ENCODE measurements at places on chromosomes 4 and X. TPM values are rescaled to one million over a fixed set of nuclear protein-coding genes. Genes with fewer than 3 reads are reported as not detected.

GRCh38 chrX:152139589-152139988 lies 1.2 kb upstream of the MAGEA10 start:
- DNase-seq: no peak

DNA sequence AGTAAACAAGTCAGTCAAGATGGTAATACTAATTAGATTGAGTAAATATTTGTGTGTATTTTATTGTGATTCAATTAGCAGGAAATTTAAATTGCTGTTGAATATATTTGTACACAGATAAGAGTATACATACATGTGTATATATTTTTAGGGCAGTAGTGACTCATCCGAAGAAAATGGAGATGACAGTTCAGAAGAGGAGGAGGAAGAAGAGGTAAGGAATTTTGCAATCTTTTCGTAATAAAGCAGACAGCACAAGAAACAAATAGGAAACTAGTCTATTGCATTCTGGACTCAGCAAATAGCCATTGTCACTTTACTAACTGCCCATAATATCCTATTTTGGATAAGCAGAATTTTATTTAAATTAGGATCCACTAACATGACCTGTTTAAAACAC lies 6.6 kb downstream of the IBSP start:
- DNase-seq: no peak

DNA sequence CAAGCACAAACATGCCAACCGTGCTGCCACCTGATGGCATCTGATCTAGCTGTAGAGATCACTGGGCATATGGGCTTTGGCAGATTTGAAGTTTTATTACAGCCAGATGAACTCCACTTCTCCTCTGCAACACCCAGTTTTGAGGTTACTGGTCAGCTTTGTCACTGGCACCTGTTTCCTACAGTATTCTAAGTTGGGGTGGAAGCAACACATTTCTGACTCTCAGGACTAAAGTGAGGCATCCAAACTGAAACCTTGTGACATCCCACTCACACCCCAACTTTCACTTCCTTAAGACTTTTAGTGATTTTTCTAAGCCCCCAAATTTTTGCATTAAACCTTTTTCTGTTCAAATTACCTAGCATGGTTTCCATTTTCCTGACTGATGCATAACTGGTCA lies 115.1 kb upstream of the PCDH18 start:
- no peak for DNase-seq

DNA sequence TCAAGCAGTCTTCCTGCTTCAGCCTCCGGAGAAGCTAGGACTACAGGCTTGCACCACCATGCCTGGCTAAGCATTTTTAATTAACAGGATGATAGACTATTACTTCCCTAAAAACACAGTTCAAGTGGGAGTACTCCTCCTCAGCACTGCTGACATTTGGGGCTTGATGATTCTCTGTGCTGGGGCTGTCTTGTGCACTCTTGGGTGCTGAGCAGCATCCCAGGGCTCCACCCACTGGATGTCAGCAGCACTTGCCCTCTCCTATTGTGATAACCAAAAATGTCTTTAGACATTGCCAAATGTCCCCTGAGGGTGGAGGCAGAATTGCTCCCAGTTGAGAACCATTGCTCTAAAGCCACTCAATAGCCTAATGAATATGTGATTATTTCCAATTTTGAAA lies 60.4 kb downstream of the CLCN4 start:
- DNase-seq: peak; percentile 61

DNA sequence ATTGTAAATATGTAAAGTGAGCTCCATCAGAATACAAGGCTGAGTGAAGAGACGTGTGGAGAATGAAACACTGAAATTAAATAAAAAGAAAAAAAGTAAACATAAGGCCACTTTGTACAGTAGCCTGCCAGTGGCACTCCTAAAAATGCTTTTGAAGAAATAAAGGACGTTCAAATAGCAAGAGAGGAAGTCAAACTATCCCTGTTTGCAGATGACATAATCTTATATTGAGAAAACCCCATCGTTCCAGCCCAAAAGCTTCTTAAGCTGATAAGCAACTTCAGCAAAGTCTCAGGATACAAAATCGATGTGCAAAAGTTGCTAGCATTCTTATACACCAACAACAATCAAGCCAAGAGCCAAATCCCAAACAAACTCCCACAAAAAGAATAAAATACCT lies 24.2 kb downstream of the RASSF6 start:
- DNase-seq: no peak

DNA sequence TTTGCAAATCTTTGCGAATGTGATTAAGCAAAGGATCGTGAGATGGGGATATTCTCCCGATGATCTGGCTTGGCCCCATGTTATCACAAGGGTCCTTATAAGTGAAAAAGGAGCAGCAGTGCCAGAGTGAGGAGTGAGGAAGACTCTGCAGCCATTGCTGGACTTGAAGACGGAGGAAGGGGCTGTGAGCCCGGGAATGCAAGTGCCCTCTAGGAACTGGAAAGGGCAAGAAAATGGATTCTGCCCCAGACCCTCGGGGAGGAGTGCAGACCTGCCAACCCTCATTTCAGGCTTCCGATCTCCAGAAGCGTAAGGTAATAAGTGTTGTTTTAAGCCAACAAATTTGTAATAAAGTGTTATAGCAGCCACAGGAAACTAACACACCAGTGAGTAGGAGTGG lies 76.3 kb downstream of the EVC start:
- no peak for DNase-seq

GRCh38 chr4:5988086-5988845 lies 30.0 kb downstream of the C4orf50 start:
- DNase-seq: no peak

GRCh38 chrX:3518870-3519269 lies 172.4 kb upstream of the MXRA5 start:
- peak; percentile 55 for DNase-seq

- DNase-seq: no peak
Measured at GRCh38 chr4:88897180-88897579, 159.8 kb downstream of the FAM13A start.

GNRHR gene
- not detected for total RNA-seq

DNA sequence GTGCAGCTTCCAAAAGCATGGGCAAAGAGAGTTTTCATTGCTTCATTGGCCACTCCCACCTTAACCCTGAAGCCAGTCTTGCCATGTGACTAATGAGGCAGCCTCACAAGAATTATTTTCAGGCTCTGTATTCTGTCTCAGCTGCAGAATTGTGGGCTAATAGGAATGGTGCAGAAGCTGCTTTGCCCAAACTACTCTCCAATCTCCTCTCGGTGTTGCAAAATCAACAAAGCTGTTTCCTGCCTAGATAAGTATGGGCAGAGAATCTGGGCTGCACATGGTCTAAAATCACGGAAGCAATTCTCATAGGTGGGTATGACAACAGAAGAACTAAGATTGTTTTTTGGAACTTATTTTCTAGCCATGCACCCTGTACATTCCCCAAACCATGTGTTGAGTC lies 31.4 kb downstream of the PPP1R2C start:
- no peak for DNase-seq

- DNase-seq: no peak
Measured at GRCh38 chr4:25535278-25535677, 120.4 kb upstream of the SLC34A2 start.

DNA sequence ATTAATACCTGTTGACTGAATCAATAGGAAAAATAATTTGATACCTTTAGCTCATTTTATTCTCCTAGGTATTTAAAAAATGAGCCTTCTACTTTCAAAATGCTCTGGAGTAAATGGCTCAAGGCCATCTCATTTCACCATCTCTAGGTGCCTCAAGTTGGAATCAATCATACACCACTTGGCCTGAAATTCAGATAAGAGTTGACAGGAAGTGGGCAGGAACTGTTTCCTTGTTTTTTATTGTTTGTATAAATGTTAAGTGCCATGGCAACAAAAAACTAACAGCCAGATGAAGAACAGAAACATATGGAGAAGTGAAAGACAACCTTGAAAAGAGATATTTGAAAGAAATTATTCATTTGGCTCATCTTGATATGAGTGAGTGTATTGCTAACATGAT lies 12.4 kb downstream of the LIMCH1 start:
- DNase-seq: no peak

SPANXA2 gene
- not detected for total RNA-seq

GRCh38 chr4:38805530-38806145 lies 1.0 kb upstream of the TLR1 start:
- DNase-seq: no peak

GRCh38 chrX:10600479-10600878 lies 19.9 kb downstream of the MID1 start:
- no peak for DNase-seq

MID2 gene
- 6.4 TPM for total RNA-seq

GRCh38 chr4:26032142-26032541 lies 118.1 kb downstream of the SMIM20 start:
- no peak for DNase-seq

AVPR2 gene
- total RNA-seq: 2.3 TPM

- DNase-seq: no peak
Measured at GRCh38 chrX:19177721-19178120, 55.5 kb upstream of the ADGRG2 start.

MAGEA6 gene
- total RNA-seq: not detected

- DNase-seq: peak; percentile 73
Measured at GRCh38 chr4:76147454-76148141, 599 bp downstream of the NUP54 start.

DNA sequence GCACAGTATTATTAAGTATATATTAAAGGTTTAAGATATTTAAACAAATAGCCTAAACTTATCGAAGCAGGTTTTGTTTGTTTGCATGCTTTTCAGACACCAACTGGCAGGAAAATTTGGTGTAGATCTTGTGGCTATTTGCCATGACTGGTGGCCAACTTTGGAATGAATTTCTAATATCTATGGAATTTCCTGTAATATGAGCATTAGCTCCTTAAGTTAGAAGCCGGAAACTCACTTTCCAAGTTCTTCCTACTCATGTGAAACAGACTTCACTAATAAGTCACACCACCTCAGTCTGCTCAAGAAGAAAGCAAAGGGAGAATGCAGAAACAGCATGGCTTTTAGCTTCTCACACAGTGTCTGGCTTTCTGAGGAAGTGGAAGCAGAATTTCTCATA lies 563.9 kb downstream of the GRXCR1 start:
- no peak for DNase-seq

DNA sequence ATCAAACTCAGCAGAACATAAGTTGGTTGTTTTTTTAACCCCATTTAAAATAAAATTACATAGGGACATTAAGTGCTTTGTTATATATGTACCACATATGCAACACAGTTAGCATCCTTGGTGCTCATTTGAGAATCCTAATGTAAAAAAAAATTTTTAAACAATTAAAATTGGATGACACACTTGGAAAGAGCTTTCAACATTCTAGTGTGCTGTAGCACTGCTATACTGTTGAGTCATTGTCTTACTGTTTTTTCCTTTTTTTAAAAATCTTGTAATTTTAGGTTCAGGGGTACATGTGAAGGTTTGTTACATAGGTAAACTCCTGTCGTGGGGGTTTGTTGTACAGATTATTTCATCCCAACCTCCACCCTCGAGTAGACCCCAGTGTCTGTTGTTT lies 12.8 kb downstream of the THAP9 start:
- no peak for DNase-seq

GRCh38 chrX:10106806-10107205 lies 50.0 kb upstream of the CLCN4 start:
- DNase-seq: no peak

DNA sequence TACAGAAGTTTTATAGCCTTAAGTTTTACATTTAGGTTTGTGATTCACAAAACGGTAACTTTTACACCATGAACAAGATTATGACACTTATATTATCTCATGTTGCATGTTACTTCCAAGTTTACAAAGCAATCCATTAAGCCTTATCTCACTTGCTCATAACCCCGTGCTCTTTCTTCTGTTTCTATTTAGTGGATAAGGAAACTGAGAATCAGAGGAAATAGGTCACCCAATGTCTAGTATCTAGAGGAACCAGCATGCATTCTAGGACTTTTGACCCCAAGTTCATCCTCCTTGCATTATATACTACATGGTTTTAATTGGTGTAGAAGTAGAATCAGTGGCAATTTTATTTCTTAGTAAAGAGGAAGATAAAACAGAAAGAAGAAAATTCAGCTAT lies 67.0 kb upstream of the ANXA3 start:
- DNase-seq: no peak

SUPT20HL1 gene
- not detected for total RNA-seq

PGK1 gene
- total RNA-seq: 423 TPM

EMCN gene
- total RNA-seq: 41.3 TPM

HSD17B13 gene
- total RNA-seq: 0.09 TPM

APLN gene
- 5.6 TPM for total RNA-seq

DNA sequence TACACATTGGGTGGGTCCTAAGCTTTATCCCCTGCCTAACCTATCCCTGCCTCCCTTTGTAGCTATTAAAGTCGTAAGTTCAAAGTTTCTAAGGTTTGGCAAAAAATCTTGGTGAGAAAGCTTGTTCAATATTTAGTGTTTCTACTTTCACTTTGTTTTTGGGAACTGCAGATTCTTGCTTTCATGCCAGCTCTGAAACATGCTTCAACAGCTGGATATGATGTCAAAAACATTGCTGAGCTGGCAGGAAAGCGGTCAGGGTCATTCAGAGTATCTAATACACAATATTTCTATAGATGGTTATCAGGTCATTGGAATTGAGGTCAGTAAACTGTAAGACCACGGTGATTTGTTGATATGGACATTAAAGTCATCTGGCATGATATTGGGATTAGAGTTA lies 19.7 kb downstream of the CENPI start:
- no peak for DNase-seq

DNA sequence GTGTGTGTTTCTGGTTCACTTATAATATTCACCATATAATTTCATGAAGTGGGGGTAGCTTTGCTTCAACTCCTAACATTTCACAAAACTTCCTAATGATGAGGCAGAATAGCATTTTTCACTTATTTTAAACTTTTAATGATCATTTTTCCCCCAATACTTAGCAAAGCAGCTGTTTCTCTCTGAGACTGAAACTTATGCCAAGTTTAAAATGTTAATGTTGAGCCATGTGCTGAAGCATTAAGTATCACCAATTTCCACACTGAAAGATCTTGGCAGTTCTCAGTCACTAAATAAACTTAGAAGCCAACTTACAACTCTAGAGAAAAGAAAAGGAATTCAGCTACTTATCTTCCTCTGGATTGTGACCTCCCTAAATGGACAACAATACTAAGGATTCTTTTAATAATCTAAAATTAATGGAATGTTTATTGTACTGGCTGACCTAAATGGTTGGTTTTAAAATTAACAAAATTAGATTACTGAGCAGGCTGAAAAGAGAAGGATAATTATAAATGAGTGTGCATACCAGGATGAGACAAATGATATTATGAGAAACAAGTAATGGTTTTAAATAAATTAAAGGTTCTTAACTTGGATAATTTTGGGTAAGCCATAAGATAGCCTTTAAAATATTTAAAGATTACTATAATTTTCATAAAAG lies 1429.4 kb upstream of the ADGRL3 start:
- DNase-seq: no peak

DNA sequence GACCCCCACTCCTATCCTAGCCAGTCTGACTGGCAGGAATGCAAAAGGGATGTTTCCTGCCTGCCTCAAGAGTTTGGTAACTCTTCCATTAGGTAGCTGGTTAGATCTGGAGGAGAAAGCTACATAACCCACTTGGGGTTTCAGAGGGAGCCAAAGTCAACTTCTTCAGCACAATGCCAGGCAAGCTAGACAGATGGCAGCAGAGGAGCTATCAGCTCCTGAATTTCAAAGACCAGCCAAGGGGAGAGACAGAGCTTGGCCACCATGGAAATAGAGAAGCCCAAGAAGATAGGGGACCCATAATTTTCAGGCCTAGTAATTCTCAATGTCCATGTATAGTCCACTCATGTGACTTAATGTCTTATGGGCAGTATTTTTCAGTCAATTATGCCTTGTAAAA lies 56.4 kb downstream of the PGRMC1 start:
- DNase-seq: no peak

GRCh38 chr4:123415977-123416376 lies 19.4 kb downstream of the SPRY1 start:
- no peak for DNase-seq

Measured in right cardiac atrium (tissue), 5 donors.